Vagina (tissue), 2 donors: ENCODE measurements at places on chromosomes 3 and 15.

GRCh38 chr15:55202206-55202605 lies 5.5 kb upstream of the RSL24D1 start:
- no peaks in the 10 kb centered on the region for H3K27me3 ChIP-seq
- peaks cover 8% of the 10 kb centered on the region for H3K4me1 ChIP-seq
- DNase-seq: no peak
- no peaks in the 10 kb centered on the region for H3K36me3 ChIP-seq

DNA sequence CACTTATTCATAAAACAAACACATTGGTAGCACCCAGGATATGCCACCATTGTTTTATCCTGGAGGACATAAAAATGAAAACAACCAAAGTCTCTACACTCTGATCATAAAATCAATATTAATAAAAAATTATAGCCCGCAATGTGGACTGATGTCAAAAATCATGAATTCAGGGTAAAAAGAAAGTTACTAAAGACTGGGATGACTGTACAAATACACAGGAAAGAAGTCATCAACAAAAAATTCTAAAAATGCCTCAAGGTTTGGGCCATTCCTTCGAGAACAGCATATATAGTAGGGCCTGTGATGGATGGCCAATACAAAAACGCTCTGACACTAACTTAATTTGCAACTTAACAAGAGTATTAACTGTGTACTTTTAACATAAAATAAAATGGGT lies 76.8 kb downstream of the THBS1 start:
- no peaks in the 10 kb centered on the region for H3K27me3 ChIP-seq
- H3K27ac ChIP-seq: no peak overlapping the region
- H3K4me1 ChIP-seq: no peaks in the 10 kb centered on the region
- H3K36me3 ChIP-seq: no peaks in the 10 kb centered on the region

- no peaks in the 10 kb centered on the region for H3K4me1 ChIP-seq
- no peak for DNase-seq
- H3K27me3 ChIP-seq: no peaks in the 10 kb centered on the region
- H3K4me3 ChIP-seq: no peak overlapping the region
- H3K36me3 ChIP-seq: no peaks in the 10 kb centered on the region
These were observed 8.6 kb upstream of the SCAPER start for GRCh38 chr15:76913737-76914136.

DNA sequence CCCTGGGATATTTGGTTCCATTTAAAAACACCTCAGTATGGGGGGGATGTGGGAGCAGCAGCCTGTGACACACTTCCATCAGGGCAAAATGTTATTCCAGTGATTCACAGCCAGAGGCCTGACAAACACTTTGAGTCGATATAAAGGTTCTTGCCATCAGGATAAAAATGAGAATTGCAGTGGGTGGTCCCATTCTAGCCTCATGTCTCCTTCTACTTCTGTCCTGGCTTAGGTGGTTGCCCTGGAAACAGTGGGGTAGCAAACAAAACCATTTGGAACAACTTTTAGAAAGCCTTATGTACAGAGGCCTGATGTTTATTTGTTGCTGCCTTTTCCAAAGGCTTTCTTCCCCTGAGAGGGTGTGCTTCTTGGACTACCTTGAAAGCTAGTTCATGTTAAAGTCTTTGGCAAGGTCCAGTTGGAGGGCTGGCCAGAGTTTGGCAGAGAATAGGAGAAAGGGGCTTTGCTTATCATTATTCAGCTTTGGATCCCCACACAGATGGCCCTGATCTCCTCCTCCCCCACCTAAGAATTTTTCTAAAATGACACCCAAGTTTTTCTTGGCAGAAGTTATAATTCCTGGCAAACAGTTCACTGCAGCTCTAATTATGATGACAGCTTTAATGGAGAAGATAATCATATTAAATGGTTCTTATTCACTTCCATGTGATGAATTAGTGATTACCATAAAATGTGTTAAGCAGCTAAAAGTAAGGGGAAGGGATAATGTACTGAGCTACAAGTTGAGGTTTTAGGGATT lies 84.2 kb upstream of the ZNF280D start:
- no peak overlapping the region for H3K27ac ChIP-seq
- peaks cover 8% of the 10 kb centered on the region for H3K4me1 ChIP-seq
- no peak overlapping the region for H3K4me3 ChIP-seq
- H3K36me3 ChIP-seq: no peaks in the 10 kb centered on the region

GRCh38 chr3:123357275-123357674 lies 91.6 kb downstream of the ADCY5 start:
- DNase-seq: no peak
- no peaks in the 10 kb centered on the region for H3K27me3 ChIP-seq
- H3K4me3 ChIP-seq: no peak overlapping the region
- H3K27ac ChIP-seq: no peak overlapping the region
- H3K36me3 ChIP-seq: no peaks in the 10 kb centered on the region
- no peaks in the 10 kb centered on the region for H3K4me1 ChIP-seq
